ENCODE measurements at places on chromosomes 7 and 10.

- no peak for DNase-seq
Measured at GRCh38 chr7:98982686-98983085, 104.4 kb downstream of the TRRAP start.

DNA sequence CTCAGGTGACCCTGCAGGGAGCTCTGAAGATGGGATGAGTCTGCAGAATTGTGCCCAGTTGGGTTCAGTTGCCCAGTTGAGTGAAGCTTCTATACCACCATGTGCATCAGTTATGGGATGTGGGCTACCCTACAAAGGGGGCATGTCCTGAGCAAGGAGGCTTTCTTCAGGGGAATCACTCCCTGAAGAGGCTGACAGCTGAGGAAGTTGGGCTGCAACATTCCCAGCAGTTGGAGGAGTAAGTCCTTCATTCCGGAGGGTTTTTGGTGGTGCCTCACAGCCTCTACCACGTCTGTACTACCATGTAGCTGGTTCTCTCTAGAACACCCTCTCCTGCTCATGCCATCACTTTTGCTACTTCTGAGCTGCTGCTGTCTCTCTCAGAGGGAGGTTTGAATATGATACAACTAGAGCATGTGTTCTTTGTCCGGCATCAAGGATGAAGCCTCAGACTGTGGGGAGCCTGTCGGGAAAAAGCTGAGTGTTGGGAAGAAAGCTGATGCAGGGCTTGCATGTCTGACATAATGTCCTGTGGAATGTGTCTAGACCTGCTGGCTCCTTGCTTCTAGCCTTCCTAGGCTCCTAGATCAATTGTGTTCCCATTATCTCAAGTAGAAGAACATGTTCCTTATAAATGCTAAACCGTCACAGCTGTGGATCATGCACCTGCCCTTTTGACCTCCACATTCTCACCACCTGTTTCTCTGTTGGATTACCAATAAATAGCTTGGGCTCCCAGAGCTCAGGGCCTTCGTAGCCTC, 355.8 kb downstream of the CCSER2 start:
- DNase-seq, result no peak

DNA sequence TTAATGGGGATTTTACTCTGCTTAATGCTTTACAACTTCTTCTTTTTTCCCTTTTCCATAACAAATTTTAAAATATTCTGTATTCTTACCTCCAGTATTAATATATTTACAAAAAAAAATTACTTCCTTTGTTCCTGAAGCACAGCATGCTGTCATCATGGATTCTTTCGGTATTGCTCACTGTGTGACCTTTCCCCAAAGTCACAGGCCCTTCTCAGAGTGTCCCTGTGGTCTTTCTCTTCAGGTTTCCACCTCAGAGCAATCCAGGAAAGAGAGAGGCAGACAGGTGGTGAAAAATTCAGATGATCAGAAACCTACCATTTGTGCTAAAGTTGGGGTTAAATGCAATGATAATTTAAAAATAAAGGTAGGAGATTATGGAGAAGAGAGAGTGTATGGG, 13.0 kb downstream of the AOAH start:
- no peak for DNase-seq

DNA sequence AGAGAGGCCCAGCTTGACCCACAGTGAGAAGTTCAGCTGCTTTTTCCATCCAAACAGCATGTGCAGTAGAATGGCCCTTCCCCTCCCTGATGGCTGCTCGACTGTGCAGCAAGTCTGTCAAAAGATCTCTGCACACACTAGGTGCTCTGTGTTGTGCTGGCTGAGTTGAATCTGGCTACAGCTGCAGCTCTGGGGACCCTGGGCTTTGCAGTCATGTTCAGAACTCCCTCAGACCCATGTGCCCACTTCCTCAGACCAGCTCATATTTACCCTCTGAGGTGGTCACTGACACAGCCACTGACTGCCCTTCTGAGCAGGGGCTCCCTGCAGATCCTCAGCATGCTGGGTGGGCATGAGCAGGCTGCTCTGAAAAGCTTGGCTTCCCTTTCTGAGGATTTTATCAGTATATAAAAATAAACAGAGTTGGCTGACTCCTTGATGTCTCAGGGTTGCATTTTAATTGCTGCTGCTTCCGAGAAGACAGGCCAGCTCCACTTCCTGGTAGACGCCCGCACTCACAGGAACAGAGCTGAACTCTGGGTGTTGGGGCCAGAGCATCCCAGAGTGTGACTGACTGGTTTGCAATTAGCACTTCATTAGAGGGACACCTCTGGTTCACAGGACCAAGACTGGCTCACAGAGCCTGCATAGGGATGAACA, 507.9 kb downstream of the RPS24 start:
- peak; percentile 17 for DNase-seq

DNA sequence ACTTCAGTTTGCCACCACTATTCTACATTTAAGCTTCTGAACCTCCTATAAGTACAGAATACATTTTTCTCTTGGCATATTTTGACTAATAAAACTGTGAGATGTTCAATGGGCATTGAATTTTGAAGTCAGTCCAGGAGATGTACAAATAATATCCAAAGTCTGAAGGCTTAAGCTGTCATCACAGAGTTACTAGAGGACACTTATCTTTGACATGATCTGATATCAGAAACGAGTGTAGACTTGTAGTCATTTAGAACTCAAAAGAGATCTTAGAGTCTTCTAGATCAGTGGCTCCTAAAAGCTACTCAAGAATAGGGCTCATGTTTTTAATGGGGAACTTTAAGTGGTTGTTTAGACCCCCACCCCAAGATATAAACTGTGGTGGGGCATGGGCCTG, 160.5 kb downstream of the ARID5B start:
- DNase-seq, result no peak

DNA sequence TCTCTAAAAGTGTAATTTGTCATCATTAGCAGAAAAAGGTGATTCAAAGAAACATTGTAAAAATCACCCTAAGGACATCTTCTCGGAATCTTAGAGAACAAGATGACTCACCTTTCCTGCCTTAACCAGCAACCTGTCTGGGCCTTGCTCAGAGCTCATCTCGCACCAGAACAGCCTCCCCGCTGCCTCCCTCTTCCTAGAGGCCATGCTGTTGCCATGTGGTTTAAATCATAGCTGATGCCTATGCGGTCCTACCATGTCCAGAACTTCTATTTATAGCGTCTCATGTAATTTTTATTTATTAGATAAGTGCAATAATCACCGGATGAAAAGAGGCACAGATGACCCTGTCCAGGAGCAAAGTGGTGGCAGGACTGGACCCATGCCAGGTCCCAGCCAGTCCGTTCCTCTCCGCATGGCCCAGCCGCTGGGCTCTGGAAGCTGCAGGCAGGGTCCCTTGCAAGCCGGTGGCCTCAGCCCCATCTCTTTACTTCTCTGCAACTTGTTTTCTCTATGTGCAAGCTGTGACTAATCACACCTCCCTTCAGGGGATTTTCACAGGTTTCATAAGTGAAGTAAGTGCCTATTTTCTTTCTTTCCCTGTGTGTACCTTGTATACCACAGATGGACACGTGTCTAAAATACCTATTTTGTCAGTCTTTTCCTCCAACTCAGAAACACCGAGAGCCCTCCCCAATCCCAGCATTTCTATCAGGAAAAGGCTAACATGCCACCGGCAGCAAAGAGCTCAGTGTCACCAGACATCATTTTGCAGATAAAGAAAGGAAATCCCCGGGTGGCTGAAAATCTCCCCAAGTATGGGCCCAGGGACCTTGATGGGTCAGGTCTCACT, 27.1 kb downstream of the KLF6 start:
- peak; percentile 77 for DNase-seq

- DNase-seq, result no peak
Measured at GRCh38 chr7:608954-609353, 89.3 kb upstream of the PDGFA start.

GRCh38 chr7:55437375-55437774, 72.2 kb downstream of the LANCL2 start:
- DNase-seq, result no peak

- DNase-seq, result no peak
Measured at GRCh38 chr7:17312641-17313040, 14.2 kb downstream of the AHR start.

DNA sequence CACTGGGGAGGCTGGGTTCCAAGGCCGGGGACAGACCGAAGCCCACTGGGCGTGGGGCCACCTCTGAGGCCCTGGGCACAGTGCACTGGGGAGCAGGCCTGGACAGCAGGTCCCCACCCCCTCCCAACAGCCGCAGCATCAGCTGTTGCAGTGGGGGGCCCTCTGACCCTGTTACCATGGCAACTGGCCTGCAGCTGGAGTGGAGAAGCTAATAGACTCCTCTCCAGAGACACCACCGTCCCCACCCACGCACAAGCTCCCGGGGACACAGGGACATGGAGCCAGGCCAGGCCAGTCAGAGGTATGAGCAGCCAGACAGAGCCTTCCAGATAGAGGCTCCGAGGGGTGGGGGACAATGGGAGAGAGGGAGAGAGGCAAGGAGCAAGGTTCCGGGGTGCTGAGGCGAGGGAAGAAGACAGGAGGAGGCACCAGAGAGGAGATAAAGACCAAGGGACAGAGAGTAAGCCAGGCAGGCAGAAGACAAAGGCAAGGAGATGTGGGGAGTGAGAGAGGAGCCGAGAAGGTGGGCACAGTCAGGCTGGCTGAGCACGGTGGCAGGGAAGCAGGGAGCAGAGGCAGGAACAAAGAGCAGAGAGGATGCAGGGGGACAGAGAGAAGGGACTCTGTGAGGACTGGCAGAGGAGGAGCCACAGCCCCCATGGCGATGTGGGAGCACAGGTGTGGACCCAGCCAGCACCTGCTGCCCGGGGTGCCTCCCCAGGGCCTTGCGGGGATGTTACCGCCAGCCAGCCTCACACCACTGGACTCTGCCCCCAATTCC, 6.7 kb downstream of the KCNH2 start:
- no peak for DNase-seq

GRCh38 chr7:70710011-70710480, 421.9 kb upstream of the GALNT17 start:
- DNase-seq, result no peak

DNA sequence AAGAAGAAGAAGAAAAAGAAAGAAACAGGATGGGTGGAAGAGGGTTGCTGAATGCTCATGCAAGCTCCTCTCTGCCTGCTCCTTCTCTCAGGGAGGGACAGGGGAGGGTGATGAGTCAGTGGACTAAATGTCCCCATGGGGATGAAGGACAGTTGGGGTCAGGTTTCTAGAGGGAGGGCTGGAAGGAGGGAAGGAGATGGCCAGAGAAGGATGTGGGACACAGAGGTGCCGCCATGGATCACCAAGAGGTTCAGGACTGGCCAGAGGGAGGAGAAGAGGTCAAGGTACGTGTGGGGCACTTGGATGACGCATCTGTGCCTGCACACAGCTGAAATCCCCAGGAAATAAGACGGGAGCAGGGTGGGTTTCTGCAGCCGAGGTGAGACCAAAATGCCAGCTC, 88.9 kb upstream of the GTF2I start:
- no peak for DNase-seq

GRCh38 chr7:44094883-44095592, 9.1 kb upstream of the AEBP1 start:
- no peak for DNase-seq

DNA sequence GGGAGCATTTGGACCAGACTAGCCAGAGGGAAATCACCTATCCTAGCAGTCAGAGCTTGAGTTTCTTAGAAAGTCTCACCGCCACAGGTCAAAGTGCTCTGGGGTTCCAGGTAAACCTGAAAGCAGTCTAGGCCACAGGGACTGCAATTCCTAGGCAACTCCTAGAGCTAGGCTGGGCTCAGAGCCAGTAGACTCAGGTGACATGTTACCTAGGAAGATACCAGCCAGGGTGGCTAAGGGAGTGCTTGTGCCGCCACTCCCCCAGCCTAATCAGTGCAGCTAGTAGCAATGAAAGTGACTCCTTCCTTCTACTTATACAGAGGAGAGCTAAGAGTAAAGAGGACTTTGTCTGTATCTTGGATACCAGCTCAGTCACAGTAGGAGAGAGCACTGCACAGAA, 348.7 kb upstream of the HPS1 start:
- DNase-seq, result no peak

DNA sequence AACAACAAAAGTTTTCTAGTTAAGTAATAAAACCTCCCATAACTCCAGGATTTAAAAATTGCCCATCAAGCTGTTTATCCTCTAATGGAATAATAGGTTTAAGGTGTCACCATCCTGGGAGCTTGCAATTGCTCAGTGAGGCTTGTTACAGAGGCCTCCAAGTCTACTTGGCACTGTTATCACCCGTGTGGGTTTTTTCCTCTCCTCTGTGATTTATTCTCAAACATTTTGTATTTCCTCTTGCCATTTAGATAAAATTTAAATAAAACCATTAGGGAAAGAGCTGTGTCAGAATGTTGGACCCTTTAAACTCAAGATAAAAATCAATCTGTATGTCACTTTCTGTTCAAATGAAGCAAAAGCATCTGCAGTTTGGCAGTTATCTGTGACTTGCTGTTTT, 202.6 kb downstream of the GALNT17 start:
- no peak for DNase-seq

DNA sequence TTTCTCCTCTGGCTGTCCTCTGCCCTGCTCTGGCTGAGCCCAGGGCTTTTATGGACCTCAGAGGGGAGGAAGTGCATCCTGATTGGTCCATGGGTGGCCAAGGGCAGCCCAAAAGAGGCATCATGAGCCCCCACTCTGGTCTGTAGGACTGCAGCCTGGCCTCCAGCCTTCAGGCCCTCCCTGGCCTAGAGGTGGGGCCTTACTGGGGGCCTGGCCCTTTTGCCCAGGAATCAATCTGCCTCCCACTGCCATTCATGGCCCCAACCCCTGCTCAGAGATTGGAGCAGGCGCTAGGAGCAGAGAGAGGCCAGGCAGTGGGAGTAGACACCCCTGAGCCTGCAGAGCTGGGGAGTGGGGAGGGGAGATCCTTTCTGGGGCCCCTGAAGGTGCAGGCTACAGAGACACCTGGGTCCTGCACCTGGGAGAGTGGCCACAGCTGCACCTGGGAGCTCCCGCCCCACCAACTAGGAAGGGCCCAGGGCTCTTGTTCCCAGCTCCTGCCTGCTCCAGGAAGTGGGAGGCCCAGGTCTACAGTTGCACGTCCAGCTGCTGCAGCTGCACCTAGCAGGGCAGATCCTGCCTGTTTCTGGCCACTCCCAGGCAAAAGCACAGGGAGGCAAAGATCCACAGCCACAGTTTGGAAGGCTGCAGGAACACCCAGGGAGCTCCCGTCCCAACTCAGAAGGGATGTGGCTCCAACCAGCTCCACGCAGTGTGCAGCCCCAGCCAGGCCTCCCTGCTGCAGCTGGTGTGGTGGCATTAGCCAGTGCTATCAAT, 6.4 kb upstream of the DYNC2I1 start:
- no peak for DNase-seq

DNA sequence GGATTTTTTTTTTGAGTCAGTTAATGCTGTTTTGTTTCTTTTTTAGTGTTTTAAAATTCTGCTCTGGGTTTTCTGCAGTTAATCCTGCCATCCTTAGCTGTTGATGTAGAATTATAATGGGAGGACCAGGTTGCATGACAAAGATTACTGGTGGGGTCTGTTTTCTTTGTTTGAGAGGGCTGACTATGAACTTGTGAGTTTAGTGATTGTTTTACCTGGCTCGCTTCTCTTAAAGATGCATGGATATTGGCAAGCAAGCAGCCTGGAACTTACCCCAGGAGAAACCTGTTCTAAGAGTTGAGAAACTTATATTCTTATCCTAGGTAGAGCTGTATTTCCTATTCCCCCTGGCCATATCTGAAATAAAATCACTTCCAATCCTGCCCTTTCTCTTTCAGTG, 727.8 kb downstream of the GRM8 start:
- no peak for DNase-seq
